ENCODE measurements at places on chromosomes 6 and 20. TPM values are rescaled to one million over a fixed set of nuclear protein-coding genes. Genes with fewer than 3 reads are reported as not detected.
A peak's percentile ranks its signal among the peaks of the same experiment; 100 is the strongest.

Gene CLDN20
- not detected for total RNA-seq

Gene CST4
- total RNA-seq: not detected

Gene PET117
- total RNA-seq: 28.6 TPM

DNA sequence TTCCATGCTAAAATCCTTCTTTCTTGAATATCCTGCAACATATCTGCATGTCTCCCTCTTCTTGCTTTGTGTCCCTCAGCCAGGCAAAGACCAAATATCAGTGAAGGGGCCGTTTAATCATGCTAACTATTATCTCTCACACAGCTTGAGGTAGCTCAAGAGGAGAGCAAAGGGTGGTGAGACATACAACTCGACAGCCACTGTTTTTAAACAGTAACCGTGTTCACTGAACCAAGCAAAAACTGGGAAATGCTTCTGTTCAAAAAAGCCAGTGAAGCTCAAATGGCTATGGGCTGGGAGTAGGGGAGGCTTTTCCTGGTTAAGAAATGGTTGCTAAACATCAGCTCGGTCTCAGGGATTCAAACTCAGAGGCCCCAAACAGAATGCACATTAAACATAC, 83.4 kb downstream of the MAP7 start:
- DNase-seq: no peak

DNA sequence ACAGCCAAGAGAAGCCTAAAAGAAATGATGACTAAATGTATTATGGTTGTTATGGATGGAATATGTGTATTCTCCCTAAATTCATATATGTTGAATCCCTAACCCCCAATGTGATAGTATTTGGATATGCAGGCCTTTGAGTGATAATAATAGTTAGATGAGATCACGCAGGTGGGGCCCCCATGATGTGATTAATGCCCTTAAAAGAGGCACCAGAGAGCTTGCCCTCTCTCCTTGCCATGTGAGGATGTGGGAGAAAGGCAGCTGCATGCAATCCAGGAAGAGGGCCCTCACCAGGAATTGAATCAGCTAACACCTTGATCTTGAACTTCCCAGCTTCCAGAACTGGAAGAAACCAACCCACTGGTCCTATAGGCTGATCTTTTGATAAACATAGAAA, 190.6 kb upstream of the TCF21 start:
- DNase-seq: peak; percentile 64

GRCh38 chr20:50278377-50278683, 87.7 kb downstream of the CEBPB start:
- no peak for DNase-seq

GRCh38 chr20:53828682-53829254, 235.1 kb upstream of the ZNF217 start:
- DNase-seq: peak; percentile 88

All from myocyte (in vitro differentiated cells).